ENCODE measurements at places on chromosomes 2 and 18.

DNA sequence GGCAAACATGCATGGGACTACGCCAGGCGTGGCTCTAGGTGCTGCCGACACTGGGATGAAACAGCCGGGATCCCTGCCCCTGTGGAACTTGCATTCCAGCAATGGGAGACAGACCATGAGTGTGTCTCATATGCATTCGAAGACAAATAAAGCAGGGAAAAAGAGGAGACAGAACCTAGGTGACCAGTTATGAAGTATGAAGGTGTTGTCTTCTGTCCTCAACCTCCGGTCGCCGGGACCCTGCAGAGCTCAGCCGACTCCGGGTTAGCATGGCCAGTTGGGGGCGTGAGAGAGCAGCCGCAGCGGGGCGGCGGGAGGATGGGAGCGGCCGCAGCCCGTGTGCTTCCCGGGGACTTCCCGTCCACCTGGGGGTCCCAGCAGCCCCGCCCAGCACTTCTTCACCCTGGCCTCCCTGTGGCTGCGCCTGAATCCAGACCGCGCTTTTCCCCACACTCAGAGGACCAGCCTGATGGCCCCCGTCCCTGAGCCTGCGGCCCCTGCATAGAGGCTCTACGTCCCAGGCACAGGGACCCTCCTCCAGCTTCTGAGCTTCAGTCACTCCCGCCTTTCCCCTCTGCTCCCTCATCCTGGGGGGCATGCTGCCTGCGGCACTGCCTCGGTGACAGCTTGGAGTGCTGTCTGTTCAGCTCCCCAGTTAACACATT, 11.4 kb downstream of the ID2 start:
- DNase-seq: peak; percentile 25

- DNase-seq: no peak
These were observed 362.0 kb downstream of the ZNF521 start for GRCh38 chr18:24989760-24990593.

DNA sequence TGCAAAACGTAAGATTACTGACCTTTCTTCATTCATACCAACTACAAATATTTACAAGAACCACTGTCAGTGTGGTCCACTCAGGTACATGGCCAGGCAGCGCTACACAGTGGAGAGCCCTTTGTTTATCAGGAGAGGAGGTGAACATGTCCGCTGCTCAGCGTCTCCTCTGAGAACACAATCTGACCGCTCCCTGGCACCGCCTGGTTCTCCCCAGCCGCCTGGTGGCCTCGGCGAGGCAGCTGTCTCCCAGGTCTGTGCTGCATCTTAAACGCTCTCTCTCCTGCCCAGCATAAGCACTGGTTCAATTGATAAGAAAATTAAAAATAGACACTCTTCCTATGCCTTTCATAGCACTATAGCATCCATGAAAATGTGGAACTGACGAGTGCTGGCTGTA, 146.8 kb upstream of the PXDN start:
- DNase-seq: no peak

GRCh38 chr2:109615637-109616144, 1.5 kb downstream of the SOWAHC start:
- no peak for DNase-seq

- no peak for DNase-seq
These were observed 50.9 kb downstream of the ACAA2 start for GRCh38 chr18:49762191-49763077.

GRCh38 chr2:108911807-108912628, 77.0 kb downstream of the EDAR start:
- no peak for DNase-seq

DNA sequence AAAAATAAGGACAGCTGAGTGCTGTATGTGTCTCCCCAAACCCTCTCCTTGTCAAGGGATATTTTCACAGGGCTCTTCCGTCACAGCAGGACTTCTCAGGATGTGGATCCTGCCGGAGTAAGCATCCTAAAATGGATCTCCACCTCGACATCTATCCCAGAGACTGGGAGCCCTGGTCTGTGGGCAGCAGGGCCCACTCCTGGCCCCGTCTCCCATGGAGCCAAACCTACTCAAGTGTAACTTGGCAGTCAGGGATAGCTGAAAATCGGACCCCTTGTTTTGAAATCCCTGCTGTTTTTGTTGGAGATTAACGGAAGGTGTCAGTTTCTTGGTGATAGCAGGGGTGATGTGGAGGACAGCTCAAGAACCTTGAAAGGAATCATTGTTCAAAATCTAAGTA, 109.0 kb upstream of the TWIST2 start:
- DNase-seq: no peak

DNA sequence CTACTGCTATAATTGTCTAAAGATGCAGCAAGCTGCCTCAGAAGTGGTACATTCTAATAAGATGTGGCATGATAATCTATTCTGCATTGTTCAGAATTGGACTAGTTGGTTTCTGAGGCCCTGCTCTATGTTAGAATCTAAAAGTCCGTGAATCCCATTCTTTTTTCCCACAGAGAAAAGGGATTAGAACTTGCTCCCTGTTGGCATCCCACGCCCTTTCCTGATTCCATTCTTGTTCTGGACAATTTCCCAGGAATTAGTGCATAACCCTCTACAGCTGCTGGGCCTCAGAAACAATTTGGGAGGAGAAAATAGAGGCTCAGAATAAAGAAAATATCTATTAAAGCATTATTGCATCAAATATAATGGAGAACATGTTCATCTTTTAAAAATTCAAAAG, 282.7 kb downstream of the NRXN1 start:
- no peak for DNase-seq

DNA sequence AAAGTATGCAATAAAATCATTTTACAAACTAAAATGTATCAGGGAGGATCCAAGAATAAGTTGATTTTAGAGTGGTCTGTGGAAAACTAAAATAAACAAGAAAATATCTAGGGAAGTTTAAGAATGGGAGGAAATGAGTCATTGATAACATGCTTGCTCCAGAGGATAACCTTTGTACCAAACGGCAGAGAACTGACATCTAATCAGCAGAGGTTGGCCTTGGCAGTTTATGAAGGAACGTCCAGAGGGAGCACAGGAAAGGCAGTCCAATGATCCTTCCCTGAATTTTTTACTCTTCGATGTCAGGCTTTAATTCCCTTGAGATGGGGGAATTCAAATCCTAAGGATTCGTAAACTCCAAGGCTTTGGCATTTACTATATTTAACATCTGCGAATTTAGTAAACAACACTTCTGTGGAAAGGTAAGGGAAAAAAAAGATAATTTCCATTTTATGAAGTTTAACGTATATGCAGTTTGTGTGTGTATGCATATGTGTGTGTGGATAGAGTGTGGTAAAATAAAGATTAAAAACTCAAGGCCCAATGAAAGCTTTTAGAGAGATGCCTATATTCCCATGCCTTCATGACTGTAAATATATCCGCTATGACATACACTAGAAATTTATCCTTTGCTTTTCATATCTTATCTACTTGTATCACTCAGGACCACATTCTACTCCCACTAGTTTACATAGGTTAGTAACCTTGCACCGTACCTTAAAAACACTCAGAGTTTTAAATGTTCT, 8.7 kb upstream of the INPP1 start:
- no peak for DNase-seq

DNA sequence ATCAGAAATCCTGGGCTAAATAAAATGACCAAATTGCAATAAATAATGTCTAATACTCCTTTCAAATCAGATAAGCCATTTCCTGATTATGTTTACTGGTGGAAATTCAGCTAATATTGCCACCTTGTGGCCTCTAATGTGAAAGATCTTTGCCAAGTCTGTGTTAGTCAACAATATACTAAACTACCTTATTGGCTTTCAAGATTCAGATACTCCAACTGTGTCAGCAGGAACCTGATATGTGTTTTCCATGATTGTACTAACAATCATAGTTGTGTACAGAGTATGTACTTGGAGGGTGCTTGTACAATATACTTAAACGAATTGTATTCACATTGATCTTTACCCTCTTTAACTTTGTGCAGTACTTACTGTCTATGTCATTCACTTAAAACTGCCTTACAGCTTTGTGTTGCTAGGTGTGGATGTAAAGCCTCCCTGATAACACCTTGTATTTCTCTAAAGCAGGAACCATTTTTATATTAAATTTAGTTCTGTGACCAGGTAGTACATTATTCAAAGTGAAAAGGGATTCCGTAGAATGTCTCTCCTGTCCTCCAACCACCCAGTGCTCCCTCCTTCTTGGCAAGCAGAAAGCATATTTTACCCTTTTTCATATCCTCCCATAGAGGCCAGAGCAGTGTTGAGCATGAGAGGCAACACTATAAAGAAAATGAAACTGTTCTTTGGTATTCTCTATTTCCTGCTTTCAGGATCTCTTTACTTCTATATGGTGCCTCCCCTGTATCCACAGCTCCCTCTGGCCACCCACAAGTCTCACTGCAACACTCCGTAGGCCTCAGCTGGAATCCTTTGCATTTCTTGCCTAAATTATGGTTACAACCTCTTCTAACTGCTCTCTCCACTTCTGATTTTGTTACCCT, 75.2 kb upstream of the C2orf15 start:
- peak; percentile 20 for DNase-seq

- no peak for DNase-seq
These were observed 23.4 kb downstream of the MBOAT2 start for GRCh38 chr2:8980096-8980495.
